Activated B cell treated with CpG ODN at 0.5 μM for 24 hours (primary cell): ENCODE measurements at places on chromosomes 5 and 9.

- no peak for DNase-seq
Observed at GRCh38 chr9:91864380-91864779, 85.6 kb downstream of the ROR2 start.

DNA sequence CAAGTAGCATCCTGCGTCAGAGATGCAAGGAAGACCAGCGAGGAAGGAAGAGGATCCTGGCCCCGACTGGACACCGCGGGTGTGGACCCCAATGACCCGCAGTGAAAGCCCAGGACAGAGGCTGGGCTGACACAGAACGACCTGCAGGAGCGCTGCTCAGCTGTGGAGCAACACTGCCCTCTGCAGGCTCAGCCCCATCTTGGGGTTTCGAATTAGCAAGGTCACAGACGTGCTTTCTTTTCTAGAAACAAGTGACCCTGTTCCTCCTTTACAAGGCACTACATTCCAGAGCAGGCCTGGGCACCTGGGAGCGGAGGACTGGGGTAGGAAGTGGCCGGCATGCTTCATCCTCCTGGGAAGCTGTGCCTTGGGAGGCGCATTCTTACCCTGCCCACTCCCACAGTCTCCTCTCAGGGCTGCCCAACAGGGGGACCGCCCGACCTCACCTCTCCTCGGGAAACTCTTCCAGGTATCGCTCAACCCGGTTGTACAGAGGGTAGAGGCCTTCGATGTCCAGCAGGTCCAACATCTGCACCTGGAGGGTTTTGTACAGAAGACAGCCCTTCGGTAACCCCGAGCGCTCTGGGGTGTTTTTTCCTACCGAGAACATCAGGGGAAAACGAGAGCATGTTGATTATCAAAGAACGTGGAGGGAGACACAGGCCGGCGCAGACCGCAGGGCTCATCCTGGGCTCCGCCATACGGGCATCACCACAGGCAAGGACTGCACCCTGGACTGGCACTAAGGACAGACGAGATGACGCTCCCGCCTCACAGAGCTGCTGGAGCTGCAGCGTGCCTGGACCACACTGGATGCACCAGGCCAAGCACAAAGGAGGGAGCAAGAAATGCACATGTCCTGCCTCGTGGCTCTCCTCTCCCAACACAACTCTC, 35.0 kb downstream of the IPPK start:
- peak; percentile 41 for DNase-seq

DNA sequence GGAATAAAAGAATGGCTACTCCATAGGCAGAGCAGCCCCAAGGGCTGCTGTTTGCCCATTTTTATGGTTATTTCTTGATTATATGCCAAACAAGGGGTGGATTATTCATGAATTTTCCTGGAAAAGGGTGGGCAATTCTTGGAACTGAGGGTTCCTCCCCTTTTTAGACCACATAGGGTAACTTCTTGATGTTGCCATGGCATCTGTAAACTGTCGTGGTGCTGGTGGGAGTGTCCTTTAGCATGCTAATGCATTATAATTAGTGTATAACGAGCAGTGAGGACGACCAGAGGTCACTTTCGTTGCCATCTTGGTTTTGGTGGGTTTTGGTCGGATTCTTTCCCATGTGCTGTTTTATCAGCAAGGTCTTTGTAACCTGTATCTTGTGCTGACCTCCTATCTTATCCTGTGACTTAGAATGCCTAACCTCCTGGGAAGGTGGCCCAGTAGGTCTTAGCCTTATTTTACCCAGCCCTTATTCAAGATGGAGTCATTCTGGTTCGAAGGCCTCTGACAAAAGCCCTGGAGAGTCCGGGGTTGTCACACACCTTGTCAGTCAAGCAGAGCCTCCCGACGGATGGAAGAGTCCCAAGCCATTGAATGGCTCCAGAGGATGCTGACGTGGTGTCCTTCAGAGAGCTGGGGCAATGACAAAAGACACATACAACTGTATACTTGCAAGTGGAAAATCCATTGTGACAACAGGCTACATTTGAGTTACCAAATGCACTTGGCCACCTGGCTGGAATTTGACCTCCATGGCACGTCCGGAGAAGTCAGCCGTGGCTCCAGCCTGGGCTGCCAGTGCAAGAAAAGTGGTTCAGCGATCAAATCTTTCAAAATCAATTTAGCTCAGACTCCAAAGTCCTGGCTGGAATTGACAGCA, 67.1 kb upstream of the CLINT1 start:
- no peak for DNase-seq

- no peak for DNase-seq
Observed at GRCh38 chr9:72326641-72327040, 38.4 kb downstream of the ZFAND5 start.

DNA sequence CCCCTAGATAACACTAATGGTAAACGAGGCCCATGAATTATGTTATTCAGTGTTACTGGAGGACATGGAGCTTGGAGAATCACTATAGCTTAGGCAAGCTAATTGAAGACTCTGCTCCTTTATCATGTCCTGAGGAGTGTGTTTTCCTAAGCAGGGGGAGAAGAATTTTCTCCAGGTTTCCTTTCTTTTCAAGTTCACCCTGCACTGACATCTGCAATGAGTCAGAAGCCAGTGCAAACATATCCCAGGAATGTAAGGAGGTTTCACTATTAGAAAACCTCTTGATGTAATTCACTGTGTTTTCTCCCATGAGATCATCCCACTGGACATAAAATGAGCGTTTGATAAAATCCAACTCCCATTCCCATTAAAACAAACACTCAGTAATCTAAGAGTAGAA, 75.6 kb downstream of the DMRT2 start:
- DNase-seq: no peak

DNA sequence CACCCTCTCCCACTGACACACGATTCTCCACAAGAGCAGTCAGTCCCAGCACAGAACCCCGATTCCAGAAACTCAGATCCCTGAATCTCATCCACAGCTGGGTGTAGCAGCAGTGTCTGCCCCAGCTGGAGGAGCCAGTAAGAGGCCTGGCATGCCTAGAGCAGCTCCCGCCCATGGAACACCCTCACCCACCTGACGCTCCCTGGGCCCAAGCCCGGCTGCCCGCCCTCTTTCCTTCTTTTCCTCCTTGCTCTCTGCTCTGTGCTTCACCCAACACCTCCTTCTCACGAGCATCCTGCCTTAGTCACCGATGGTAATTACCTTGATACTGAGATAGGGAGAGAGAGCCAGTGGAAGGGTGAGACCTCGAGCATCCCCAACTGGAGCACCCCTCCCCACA, 8.7 kb downstream of the PCDH1 start:
- DNase-seq: no peak

DNA sequence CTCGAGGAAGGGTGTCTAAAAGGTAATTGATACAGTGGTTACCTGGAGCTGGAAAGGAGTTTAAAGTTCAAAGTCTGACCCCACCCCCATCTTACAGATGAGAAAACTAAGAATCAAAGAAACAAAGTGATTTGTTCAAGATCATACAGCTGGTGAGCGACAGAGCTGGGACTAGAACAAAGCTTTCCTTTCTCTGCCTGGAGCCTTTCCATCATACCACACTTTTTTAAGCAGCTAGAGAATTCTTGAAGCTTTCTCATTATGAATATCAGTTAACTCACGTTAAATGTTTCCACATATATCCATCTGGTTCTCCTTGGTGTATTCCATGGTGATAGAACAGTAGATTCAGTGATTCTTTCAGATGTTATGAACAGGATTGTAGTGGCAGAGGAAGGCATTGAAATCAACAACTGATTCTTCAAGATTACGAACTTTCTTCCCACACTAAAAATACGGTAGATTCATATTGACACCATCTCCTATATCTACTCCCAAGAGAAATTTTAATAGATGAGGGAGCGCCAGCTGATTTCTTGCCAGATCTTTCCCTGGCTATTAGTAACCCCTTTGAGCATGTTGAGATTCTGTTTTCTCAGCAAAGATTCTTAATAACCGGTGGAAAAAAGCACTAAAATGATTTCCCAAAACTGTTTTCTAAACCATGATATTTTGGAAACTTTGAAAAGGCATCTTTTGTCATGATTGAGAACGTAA, 233.7 kb downstream of the ADAMTSL1 start:
- DNase-seq: no peak

GRCh38 chr9:37954581-37954981, 50.7 kb upstream of the SLC25A51 start:
- no peak for DNase-seq

GRCh38 chr9:132210472-132211145, 48.8 kb downstream of the NTNG2 start:
- no peak for DNase-seq

GRCh38 chr5:155522540-155522939, 509.0 kb downstream of the KIF4B start:
- DNase-seq: no peak

GRCh38 chr9:116271340-116271739, 117.7 kb downstream of the PAPPA start:
- DNase-seq: no peak

GRCh38 chr5:41869151-41869723, 988 bp downstream of the OXCT1 start:
- DNase-seq: peak; percentile 32

- no peak for DNase-seq
Observed at GRCh38 chr5:166977911-166978422, 1313.5 kb upstream of the WWC1 start.

DNA sequence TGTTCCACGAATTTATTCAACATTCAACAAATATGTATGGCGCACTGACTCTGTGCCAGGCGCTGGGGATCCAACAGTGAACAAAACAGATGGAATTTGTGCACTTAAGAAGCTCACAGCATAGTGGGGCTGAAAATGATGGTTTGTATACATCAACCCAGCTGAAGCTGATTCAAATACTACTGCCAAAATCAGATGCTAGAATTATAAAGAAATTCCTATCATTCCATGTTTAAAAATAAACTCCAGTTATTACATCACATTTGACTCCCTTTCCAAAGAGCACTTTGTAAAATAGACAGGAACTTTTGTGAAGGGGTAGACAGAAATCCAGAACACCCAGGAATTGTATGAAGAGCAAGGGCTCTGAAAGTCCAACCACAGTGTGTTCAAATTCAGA, 54.1 kb downstream of the ZNF608 start:
- no peak for DNase-seq

GRCh38 chr9:126070058-126070655, 256.5 kb upstream of the MVB12B start:
- DNase-seq: no peak

GRCh38 chr9:121483049-121483448, 16.6 kb downstream of the GGTA1 start:
- DNase-seq: no peak

DNA sequence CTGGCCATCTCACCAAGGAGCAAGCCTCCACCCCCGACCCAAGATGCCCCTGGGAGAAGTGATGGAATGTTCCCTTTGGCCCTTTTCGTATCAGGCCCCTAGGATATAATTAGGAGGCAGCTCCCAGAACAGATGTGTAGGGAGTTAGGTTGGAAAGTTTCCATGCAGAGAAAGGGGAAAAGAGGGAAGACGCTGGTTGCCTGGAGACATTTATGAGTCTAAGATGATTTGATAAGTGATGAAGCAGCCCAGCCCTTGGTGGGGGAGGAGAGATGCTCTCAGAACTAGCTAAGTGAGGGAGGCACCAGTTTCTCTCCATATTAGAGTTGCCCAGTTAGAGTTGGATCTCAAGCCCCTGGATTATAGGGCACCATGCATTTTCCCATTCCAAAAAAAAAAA, 137.5 kb downstream of the GNA14 start:
- no peak for DNase-seq

GRCh38 chr5:137114529-137114928, 384.6 kb downstream of the SPOCK1 start:
- no peak for DNase-seq

GRCh38 chr5:77937015-77937908, 161.1 kb upstream of the TBCA start:
- DNase-seq: peak; percentile 15

DNA sequence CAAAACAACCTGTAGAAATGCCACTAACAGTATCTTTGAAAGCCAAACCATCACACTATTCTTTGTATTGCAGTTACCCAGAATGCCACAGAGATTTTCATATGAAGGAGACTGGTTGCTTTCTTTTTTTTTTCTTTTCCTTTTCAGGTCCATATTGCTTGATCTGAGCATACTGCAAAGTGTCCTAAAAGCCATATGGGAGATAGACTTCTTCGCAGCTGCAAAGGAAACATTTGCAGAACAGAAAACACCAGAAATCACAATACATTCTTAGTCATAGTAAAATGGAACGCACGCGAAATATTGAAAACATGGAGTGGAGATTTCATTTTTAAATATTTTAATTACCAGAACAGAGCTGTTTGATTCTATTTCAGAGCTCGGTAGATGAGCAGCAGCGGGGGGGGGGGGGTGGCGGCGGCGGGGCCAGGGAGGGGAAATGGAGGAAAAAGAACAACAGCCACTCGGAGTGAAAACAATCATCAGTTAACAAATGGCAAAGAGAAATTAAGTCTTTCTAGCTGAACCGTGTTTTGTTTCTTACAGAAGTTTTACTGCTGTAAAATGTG, 284.1 kb downstream of the NFIB start:
- no peak for DNase-seq

DNA sequence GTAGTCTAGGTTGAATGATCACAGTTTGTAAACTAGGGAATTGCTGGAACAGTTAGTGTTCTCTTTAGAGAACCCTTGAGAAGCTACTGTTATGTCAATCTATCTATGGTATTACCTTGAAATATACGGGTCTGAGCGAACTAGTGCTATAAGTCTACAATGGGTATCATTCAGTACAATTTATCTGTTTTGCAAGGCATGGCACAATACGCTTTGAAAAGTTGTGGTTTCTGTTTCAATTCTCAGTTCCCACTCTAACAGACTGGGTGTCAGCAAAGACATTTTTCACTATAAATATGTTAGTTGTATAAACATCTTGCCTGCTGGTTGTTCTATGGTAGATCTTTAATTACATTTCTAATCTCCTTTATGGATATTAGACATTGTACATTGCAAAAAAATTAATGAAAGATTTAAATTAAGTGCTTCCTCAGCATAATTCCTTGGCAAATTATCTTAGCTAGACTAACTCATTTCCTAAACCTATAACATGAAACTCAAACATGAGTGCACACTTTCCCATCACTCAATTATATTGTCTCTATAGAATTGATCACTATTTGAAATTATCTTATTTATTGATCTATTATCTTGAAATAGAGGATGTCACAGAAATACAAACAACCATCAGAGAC, 24.9 kb upstream of the SLCO6A1 start:
- DNase-seq: no peak

- no peak for DNase-seq
Observed at GRCh38 chr5:33558489-33558888, 117.7 kb downstream of the TARS1 start.

GRCh38 chr9:117278471-117279035, 136.3 kb downstream of the ASTN2 start:
- no peak for DNase-seq

GRCh38 chr5:35458824-35459207, 158.8 kb upstream of the SPEF2 start:
- no peak for DNase-seq

- no peak for DNase-seq
Observed at GRCh38 chr5:34501840-34502239, 154.3 kb upstream of the RAI14 start.

DNA sequence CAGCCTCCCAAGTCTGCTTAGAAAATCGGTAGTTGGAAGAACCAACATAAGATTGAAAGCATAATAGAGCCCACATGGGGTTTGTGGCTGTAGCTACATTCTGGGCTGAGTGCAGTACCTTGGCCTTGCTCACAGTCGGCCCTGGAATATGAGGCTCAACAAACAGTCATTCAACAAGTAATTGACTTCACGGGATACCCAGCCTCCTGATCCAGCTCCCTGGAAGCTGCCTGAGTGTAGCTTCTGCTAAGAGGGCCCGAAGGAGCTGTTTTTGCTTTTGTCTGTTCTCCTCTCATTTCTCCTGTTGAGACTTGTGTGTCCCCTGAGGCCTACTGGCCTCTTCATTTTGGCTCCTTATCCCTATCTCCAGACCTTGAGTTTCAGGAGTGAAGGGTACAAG, 170.7 kb downstream of the HSPA4 start:
- DNase-seq: no peak

- DNase-seq: no peak
Observed at GRCh38 chr9:127340721-127341120, 56.2 kb upstream of the SLC2A8 start.
